ENCODE measurements at places on chromosomes 7 and 10.

GRCh38 chr10:34413214-34413613 is 401.9 kb downstream of the PARD3 start:
- DNase-seq: no peak

- no peak for DNase-seq
Observed at GRCh38 chr7:128865996-128866877, 3.6 kb downstream of the ATP6V1F start.

- DNase-seq: no peak
Observed at GRCh38 chr7:138169441-138169851, 93.2 kb downstream of the AKR1D1 start.

GRCh38 chr10:33810986-33811385 is 476.5 kb upstream of the NRP1 start:
- no peak for DNase-seq

DNA sequence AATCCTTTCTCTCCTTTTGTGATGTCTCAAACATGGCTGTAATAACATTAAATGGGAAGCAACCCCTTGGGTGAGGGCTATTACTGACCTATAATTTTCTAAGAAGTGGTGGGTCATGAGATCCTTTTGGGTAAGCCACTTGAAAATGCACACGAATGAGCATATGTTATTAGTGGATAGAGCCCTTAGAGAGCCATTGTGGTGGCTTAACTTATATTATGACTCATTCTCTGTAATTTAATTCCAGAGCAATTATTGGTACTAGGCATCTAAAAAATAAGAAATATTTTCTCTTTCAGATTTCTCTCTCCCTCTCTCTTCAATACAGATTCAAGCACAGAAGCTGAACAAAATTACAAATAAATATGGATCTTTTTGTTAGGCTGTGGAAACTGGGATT is 1177.4 kb upstream of the PHF14 start:
- DNase-seq: no peak

DNA sequence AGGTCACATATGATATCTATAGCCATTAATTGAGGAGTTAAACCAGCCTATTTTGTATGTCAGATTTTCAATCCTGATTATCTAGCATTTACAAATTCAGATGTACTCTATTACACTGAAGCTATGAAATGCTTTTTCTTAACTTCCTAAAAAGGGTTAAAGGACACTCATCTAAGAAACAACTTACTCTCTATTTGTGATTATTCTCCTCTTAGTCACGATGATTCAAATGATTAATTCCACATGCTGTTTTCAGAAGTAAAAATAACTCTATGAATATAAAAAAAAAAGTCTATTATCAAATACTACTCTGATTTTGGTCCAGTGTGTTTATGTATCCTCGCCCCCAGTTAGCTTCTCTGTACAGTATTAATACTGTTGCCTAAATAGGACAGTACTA is 1199.9 kb downstream of the GATA3 start:
- DNase-seq: no peak

GRCh38 chr10:123648595-123648994 is 17.6 kb upstream of the GPR26 start:
- DNase-seq: no peak

- DNase-seq: no peak
Observed at GRCh38 chr10:22622242-22622806, 92.1 kb downstream of the PIP4K2A start.

DNA sequence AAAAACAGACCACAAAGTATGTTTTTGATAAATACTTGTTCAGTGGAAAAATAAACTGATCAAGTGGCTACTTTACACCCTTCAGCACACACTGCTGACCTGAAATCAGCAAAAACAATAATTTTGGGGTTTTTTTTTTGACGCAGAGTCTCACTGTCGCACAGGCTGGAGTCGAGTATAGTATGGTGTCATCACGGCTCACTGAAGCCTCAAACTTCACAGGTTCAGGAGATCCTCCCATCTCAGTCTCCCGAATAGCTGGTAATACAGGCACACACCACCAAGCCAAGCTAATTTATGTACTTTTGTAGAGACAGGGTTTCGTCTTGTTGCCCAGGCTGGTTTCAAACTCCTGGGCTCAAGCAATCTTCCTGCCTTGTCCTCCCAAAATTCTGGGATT is 30.6 kb downstream of the TARP start:
- DNase-seq: no peak

DNA sequence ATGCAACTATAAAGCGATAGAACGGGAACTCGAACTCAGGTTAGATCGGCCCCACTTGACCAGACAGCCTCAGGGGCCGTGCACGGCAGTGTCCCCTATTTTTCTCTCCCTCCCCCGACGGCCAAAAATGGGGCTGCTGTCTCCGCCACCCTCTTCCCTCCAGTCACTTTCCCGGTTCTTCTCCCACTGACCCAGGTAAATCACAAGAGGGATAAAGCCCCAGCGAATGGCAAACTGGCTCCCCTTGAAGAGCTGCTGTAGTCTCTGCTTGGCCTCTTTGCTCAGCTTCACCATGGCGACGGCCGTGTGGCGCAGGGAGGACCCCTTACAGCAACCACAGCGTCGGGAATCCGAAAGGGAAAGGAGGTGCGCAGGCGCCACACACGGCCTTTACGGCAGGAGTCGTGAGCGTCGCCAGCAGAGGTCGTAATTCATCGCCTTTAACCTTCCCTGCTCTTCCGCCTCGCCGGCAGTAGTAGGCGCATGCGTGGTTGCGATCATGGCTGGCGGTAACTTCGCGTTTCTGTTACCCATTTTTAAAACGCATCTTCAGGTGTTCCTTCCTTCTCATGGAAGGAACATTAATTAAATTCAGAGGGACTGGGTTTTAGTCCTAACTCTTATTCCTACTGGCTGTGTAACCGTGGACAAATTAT is at the start of gene TOMM7:
Gene TOMM7 (minus strand): TSS at position 364 of the 656 bp plus-strand sequence. CDS start 70 bp downstream, at position 294.
- DNase-seq: peak; percentile 67

GRCh38 chr7:123538897-123539296 is 4.5 kb upstream of the IQUB start:
- no peak for DNase-seq

Measured in stimulated activated effector memory CD8-positive, alpha-beta T cell treated with anti-CD3 and anti-CD28 coated beads, Interleukin-12 subunit alpha, Interleukin-12 subunit beta, amount 100 ng/mL, for 72 hours (primary cell).